ENCODE measurements at places on chromosomes 16 and 17.

DNA sequence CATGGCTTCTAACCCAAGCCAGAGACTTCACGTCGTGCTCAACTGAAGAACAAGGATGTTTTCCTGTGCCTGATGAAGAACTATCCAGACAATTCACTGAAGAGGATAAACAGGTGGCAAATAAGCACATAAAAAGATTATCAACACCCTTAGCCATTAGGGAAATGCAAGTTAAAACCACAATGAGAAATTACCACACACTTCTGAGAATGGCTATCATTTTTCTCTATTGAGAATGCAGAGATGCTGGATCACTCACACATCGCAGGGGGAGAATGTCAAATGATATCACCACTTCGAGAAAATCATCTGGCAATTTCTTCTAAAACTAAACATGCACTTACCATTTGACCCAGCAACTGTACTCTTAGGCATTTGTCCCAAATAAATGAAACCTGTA is 162.8 kb downstream of the IRX3 start:
- no peak for DNase-seq

- no peak for DNase-seq
These were observed 6.8 kb upstream of the ITGAD start for GRCh38 chr16:31386157-31386984.

DNA sequence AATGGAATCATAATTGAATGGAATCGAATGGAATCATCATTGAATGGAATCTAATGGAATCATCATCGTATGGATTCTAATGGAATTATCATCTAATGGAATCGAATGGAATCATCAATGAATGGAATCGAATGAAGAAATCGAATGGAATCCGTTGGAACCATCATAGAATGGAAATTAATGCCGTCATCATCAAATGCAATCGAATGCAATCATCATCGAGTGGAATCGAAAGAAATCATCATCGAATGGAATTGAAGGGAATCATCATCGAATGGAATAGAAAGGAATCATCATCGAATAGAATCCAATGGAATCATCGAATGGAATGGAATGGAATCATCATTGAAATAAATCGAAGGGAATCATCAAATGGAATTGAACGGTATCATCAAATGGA is 217.2 kb downstream of the SHCBP1 start:
- no peak for DNase-seq

DNA sequence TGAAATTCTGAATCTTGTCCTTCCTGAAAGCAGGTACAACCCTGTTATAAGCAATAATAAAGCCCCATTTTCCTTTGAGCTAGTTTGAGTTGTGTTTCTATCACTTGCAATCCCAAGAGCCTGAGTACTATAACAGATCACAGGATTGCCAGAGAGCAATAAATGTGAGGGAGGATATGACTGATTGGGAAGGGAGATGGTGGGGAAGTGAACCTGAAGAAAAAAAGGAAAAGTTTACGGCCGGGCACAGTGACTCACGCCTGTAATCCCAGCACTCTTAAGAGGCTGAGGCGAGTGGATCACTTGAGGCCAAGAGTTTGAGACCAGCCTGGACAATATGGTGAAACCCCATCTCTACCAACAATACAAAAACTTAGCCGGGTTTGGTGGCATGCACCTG is 80.4 kb downstream of the COX10 start:
- DNase-seq, result no peak

- no peak for DNase-seq
These were observed 88.8 kb downstream of the LITAF start for GRCh38 chr16:11497851-11498289.

DNA sequence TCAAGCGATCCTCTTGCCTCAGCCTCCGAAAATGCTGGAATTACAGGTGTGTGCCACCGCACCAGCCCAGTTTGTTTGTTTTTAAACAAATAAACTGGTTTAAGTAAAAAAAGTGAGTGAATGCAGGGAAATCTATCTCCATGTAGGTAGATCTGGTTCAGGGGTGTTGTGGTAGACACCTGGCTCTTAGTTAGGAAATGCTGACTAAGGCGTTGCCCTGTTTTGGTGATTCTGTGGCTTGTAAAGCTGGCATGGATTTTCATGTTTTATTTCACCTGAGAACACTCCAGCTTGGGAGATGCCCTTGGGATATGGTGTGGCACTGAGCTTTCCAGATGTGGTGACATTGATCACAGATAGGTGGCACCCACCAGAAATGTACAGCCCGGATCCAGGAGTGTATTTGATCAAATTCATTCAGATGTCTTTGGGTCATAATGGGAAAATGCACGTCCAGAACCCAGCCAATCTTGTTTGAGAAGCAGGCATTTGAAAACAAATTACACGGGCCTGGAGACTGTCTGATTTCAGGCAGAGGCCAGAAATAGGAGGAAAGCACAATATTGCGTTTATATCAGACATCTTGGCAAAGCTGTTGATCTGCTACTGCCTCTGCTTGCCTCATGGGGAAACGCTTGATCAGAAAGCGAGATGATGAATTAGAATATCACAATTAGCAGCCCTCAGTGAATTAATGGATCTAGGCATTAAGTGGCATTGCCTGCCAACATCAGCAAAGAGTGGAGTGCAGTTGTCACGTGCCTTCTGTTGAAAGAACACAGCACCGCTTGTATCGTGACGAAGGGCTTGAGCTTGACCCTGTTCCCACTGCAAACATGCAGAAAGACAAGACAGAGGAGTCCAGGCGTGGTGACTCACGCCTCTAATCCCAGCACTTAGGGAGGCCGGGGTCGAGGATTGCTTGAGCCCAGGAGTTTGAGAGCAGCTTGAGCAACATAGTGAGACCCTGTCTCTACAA is 7.3 kb upstream of the IL34 start:
- DNase-seq, result no peak

GRCh38 chr16:31268891-31269290 is 9.1 kb downstream of the ITGAM start:
- no peak for DNase-seq

- no peak for DNase-seq
These were observed 27.4 kb upstream of the PHB1 start for GRCh38 chr17:49442041-49442440.

GRCh38 chr17:7014995-7015958 is 2.9 kb downstream of the RNASEK start:
- DNase-seq, result peak; percentile 66

GRCh38 chr16:47970291-47970931 is 185.4 kb downstream of the ABCC12 start:
- no peak for DNase-seq

GRCh38 chr16:8070506-8070905 is 519.8 kb downstream of the TMEM114 start:
- no peak for DNase-seq

GRCh38 chr16:63228259-63228658 is 1192.0 kb upstream of the CDH8 start:
- DNase-seq, result no peak

DNA sequence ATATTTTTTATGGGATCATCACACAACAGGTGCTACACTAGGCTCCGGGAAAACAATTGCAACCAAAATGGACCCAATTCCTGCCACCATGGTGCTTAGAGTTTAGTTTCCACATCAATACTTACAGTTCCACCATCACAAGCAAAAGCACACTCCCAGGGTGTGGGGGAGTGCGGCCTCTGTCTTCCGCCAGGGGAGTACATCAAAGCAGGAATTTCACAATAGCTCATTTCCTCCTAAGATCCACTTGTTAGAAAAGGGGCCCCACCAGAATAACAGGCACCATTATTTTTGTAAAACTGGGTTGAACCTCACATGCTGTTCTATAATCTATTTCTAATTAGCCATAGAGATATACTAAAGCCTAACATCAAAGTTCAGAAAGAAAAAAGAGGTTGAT is 44.3 kb upstream of the PSMD7 start:
- no peak for DNase-seq

- no peak for DNase-seq
These were observed 3.6 kb downstream of the KCNJ2 start for GRCh38 chr17:70172923-70173322.

DNA sequence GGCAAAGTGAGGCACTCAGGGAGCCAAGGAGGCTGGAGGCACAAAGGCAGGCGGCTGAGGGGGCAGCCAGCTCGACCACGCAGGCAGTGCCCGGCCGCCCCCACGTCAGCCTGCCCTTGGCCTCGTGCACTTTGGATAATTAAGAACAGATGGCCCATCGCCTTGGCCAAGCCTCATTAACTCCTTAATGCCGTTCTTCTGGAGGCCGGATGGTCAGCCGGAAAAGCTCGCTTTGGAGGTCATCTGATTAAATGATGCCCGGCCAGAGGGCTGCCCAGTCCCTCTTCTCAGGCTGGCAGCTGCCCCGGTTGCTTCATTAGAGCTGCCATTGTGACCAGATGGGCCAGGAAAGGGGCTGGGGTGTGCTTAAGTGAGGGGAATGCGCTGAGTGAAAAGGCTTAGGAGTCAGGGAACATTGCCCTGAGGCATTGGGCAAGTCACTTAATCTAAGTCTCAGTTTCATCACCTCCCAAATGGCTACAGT is 364.0 kb downstream of the NPIPA8 start:
- DNase-seq, result no peak

DNA sequence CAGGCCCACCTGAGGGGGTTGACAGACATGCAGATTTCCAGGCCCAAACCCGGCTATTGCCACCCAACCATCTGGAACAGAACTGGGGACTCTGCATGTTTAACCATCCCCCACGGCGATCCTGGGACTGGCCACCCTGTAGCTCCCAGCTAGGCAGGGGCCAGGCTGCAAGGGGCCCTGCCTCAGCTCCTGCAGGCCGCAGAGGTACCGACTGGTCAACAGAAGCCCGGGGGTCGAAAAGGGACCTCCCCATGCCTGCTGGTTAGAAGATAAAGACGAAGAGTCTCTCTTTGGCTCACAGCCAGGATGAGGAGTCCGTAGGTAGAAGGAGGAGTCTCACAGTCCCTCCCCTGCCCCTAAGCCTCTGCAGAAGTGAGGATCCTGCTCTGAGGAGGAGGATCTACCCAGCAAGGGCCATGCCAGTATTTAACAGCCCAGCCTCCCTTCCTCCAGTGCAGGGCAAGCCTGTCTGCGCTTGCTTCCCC is 223.4 kb upstream of the TNRC6C start:
- DNase-seq, result no peak

DNA sequence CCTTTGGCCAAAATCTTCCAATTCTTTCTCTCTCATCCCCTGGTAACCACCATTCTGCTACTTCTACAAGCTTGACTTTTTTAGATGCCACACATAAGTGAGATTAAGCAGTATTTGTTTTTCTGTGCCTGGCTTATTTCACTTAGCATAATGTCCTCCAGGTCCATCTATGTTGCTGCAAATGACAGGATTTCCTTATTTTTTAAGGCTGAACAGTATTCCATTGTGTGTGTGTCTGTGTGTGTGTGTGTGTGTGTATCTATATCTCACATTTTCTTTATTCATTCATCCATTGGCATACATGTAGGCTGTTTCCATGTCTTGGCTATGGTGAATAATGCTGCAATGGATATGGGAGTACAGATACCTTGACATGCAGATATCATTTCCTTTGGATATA is 6.1 kb downstream of the ACACA start:
- no peak for DNase-seq

DNA sequence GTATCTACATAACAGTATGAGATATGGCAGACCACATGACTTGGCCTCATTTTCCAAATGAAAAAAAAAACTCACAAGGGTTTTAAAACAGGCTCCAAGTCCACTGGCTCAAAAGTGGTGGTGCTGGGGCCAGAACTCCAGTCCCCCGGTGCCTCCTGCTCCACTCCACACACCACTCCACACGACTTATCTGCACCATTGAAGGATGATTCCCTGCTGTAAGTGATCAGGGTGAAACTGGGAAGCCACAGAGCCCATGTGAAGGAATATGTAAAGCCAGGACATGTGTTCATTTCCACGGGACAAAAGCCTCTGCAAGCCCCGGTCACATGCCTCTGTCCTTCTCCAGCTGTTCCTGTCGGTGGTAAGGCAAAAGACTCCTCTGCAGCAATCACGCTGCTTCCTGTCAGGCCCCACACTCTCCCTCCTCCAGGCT is 97.2 kb downstream of the ZNF18 start:
- no peak for DNase-seq

Measured in activated effector memory CD4-positive, alpha-beta T cell treated with Interleukin-2 at 50 U/mL for 16 hours (primary cell).